ENCODE measurements at places on chromosomes 1 and 21.

DNA sequence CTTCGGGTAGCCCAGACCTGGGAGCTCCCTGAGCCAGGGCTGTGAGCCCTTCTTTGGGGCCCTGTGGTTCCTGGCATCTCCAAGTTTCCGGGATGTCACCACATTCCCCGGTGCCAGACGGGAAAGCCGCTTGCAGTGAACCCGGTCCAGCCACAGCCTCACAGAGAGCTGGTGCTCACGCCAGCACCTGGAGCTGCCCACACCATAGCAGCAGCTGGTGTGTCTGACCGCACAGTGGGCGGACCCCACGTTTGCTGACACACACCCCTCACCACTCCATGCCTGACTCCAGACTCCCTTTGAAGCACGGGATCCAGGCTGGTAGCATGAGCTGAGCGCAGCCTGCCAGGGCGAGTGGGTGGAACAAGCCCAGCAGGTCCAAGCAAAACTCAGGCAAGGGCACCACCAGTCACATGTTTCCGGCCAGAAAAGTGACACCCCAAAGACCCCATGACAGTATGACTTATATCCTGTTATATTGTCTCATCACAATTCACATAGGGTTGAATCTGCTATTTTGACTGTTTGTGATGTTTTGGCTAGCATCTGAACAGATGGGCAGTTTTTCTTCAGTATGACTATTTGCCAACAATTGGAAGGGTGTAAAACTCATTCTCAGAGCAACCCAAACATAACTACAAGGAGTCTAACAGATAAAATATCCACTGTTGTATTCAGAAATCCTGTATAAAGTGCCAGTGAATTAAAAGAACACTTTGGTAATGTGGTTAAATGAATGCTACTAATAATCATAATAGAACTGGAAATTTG is 285.4 kb downstream of the SMYD3 start:
- no peak for DNase-seq

DNA sequence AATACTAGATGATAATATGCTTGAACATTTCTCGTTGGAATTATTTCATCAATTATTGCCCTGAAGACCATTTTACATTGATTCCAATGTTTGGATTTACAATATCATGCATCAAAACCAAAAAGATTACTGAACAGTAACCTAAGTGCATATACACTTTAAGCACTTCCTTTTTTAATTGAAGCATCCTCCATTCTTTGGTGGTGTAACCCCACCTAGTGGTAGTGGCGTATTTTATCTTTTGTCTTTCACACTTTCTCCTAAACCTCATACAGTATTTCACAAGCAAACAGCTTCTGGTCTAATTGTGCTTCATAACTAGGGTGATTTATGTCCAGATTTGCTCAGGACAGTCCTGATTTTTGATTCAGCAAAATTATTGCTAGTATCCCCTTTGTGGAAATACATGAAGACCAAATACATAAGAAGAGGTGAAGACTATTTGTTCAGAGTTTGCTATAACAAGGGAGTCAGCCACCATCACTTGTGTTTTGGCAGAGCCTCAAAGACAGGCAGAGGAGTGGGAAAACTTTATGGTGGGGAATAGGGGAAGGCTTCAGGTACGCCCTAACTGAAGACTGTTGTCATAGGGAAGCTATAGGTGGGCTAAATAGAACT is 3.4 kb upstream of the NVL start:
- no peak for DNase-seq

- no peak for DNase-seq
Measured at GRCh38 chr1:50976111-50976889, 6.3 kb downstream of the CDKN2C start.

DNA sequence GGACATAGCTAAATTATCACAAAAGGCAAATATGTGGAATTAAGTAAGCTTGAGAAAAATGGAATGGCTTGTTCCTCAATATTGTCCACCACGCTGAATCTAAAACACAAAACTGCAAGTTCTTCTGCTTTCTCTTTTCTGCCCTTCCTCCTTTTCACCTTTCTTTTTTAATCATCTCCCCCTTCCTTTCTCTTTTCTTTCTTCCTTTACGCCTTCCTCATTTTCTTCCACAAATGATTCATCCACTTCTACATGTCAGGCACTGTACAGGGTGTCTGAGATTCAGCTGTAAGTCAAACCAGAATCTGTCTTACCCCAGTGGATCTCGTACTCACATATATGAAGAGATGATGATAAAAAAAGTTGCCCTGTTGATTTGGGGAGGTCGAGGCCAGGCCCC is 1182.5 kb downstream of the MRPL39 start:
- DNase-seq, result no peak

DNA sequence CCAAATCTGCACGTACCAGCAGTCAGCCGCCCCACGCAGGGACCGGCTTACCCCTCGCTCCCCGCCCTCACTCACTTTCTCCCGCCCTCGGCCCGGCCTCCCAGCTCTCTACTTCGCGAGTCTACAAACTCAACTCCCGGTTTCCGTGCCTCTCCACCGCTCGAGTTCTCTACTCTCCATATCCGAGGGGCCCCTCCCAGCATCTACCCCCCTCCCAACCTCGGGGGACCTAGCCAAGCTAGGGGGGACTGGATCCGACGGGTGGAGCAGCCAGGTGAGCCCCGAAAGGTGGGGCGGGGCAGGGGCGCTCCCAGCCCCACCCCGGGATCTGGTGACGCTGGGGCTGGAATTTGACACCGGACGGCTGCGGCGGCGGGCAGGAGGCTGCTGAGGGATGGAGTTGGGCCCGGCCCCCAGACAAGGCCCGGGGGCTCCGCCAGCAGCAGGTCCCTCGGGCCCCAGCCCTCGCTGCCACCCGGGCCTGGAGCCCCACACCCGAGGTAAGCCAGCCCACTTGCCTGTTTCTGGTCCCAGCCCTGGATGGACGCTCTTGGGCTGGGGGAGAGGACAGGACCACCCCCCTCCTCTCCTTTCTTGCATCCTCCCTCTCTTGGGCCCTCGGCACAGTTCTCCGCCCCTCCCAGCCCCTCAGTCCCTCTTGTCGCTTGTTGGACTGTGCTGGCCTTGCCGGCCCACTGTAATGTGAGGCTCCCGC is at the start of gene ARTN:
ARTN (plus strand) TSS at position 416 of the 715 bp plus-strand sequence. CDS start 1,856 bp downstream, outside the sequence.
- no peak for DNase-seq

GRCh38 chr1:238488401-238488800 is 597.7 kb upstream of the ZP4 start:
- DNase-seq, result no peak

- peak; percentile 67 for DNase-seq
Measured at GRCh38 chr1:34742667-34743270, 12.1 kb upstream of the GJB5 start.

DNA sequence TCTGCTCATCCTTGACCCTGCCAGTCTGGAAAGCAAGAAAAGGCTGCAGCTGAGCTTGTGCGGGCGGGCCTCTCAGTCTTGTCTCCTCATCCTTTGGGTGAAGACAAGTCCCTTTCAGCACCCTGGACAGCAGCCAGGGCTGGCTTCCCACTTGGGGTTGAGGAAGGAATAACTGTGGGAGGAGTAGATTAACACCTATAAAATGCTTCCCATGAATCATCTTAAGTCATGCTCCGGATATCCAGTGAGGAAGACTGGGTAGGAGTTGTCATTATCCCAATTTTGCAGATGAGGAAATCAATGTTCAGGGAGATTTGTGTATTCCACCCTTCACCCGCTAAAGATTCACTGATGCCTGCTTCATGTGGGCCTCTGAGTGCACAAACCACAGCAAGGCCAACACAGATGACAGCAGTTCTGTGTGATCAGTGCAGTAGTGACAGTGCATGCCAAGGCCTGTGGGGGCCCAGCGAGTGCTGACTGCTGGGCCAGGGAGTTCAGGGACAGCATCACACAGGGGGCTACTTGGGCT is 20.1 kb upstream of the COL16A1 start:
- DNase-seq, result no peak

GRCh38 chr1:168138134-168138533 is 1.4 kb upstream of the GPR161 start:
- no peak for DNase-seq

DNA sequence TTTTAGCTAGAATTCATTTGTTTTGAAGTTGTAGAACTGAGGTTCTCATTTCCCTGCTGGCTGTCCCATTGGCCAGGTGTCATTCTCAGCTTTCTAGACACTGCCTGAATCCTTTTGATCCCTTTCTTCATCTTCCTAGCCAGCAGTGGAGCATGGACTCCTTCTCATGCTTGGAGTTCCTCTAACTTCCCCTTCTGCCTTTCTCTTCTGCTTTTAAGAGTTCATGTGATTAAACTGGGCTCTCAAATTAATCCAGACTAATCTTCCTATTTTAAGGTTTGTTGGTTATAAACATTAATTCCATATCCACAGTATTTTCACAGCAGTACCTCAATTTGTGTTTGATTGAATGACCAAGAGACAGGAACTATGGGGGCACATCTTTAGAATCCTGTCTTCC is 52.3 kb downstream of the ADAMTS5 start:
- DNase-seq, result no peak

DNA sequence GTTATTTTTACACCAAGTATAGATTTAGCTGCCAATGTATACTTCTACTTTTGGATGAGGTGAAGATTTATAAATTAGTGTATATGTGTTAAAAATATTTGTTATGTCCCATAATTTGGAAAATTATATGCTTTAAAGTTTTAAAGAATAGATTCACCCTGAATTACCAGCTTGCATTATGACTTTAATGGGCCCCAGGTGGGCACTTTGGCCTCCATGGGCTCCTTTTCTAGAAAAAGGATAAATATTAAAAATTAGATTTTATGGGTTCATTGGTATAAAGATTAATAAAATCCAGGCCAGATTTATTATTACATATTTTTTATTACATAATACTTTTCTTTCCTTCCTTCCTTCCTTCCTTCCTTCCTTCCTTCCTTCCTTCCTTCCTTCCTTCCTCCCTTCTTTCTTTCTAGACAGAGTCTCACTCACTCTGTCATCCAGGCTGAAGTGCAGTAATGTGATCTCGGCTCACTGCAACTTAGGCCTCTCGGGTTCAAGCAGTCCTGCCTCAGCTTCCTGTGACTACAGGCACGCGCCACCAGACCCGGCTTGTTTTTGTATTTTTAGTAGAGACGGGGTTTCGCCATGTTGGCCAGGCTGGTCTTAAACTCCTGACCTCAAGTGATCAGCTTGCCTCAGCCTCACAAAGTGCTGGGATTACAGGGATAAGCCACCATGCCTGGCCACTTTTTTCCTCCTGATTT is 21.9 kb downstream of the KMO start:
- DNase-seq, result no peak

- no peak for DNase-seq
Measured at GRCh38 chr1:220307607-220308006, 35.4 kb upstream of the RAB3GAP2 start.

Measured in stimulated activated CD4-positive, alpha-beta T cell treated with anti-CD3 and anti-CD28 coated beads, Interleukin-1b, Interleukin-23, amount 100 ng/mL, for 4 hours (primary cell).